Stimulated activated CD8-positive, alpha-beta memory T cell treated with anti-CD3 and anti-CD28 coated beads, Interleukin-4, amount 100 ng/mL, for 1 hour (primary cell): ENCODE measurements at places on chromosomes 6 and 20.

DNA sequence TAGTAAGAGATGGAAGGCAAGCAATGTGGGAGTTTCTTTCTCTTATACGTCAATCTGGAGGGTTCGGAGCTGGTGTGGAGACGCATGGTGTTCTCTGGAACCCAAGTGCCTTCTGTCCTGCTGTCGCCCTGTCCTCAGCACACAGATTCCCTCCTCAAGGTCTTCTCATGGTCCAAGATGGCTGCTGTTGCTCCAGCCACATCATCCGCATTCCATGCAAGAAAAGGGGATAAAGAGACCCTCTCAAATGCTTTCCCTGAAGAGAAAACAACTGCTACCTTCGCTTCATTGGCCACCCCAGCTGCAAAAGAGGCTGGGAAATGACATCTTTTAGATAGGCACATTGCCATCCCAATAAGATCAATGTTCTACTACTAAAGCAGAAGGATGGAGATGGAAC is 151.2 kb downstream of the ANKRD60 start:
- no peak for DNase-seq

DNA sequence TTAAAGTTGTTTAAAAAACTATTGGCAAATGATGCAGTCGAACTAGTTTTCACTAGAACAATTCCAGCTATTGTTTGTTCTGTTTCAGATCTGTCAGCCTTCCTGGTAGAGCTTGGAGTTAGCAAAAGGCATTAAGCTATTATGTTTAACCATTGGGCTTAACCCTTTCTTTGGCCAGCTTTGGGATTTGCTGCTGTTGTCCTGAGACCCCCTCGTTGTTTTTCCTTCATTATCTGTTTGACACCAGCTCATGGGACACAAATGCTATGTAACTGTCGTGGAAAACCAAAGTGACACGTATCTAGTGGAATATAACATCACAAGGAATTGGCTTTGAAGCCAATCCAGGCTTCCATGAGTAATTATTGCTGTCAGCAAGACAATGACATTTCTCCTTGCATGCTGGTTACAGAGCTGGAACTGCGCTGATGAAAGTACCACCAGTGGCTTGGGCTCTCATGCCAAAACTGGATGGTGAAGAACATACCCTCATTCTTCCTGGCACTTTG is 96.0 kb downstream of the EYA2 start:
- no peak for DNase-seq

DNA sequence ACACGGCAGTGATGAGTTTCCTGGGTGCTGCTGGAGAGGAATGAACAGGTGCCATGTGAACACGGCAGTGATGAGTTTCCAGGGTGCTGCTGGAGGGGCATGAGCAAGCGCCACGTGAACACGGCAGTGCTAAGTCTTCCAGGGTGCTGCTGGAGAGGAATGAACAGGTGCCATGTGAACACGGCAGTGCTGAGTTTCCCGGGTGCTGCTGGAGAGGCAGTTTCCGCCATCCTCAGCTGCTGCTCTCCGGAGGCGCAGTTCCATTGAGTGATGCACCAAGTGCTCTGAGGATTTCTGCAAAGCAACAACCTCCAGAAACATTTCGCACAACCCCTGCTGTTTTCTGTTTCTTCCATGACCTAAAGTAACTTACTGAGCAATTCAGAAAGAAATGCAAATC is 155.4 kb downstream of the SMOC2 start:
- no peak for DNase-seq

DNA sequence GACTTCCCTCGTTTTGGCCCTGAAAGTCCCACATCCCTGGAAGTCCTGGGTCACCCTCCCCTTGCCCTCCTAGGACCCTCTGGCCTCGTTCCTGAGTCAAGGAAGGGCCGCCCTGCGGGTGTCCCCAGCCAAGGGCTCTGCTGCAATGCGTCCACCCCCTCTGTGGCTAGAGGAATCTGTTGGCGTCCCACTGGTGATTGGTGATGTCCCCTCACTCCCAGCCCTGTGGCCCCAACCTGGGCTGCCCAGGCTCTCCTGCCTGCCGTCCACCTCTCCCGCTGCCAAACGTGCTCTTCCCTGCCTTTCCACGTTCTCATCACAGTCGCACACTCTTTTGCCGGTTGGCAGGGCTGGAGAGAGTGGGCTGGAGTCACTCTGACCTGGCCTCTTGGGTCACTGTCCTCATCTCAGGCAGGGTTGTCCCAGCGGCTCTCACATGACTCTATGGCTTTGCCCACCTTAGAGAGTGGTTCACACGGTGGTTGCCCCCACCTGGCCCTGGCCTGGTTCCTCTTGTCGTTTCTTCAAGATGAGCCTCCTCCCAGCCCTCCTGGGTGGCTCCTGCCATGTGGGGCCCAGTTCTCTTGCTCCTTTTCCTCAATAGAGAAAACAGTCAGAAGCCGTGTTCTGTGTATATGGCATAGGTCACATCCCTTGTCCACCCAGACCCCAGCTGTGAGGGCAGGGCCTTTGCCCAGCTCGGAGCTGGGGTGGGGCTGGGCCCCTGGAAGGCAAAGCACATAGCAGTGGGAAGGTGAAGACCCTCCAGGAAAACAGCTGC is 100.9 kb downstream of the TMEM242 start:
- no peak for DNase-seq

DNA sequence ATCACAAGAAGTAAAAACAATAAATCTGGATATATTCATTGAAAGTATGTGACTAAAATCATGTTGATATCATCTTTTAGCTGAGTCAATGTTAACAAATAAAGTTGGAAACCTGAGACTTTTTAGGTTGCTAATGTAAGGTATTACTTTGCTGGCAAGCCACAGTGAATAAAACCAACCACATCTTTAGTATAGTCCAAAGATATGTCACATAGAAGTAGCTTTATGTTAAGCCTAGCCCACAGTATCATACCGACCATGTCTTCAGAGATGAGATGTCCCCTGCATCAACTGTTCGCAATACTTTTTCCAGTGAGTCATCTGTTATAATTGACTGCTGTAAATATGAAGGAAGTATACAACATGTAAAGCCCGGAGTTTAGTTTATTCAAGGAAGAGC is 107.6 kb upstream of the MCHR2 start:
- DNase-seq: no peak

- no peak for DNase-seq
These were observed 13.0 kb downstream of the CFAP61 start for GRCh38 chr20:20065361-20065760.

GRCh38 chr20:41314386-41314785 is 3.1 kb downstream of the ZHX3 start:
- no peak for DNase-seq

DNA sequence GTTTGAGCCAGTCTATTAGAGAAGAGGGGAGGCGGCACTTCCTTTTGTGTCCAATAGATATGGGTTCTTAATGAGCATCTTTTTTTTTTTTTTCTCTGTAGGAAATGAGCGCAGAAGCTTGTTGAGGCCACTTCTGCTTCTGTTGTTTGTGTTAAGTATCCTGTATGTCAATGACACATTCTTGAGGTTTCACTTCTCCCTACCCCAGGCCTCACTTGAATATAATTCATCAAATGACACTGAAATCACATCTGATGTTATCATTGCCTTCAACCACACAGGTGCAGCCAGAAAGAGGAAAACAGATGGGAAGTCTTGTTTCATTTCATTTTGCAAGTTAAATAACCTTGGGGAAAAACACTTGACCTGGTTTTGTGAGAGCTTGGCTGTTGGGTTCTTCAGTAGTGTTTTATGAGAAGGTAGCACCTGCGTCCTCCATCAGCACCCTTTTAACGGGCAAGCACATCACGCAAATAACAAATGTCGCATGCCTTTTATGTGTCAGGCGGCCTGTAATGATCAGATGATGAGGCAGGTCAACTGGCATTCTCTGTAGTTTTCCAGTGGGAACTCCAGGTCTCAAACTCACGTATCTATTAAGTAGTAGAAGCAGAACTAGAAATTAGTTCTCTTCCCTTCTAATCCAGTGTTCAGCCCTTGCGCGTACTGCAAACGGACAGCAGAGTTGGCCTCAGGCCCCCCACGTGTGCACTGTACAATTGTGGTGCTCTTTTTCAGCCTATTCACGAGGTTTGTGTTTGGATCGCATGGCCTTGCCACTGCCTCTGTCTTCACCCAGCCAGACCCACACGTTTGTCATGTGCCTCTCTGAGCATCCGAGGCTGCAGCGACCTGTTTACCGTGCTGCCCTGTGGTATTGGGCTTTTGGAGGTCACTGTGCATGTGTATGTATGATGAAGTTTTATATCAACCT is 23.5 kb downstream of the PLEKHG1 start:
- no peak for DNase-seq

- no peak for DNase-seq
These were observed 19.9 kb downstream of the TCFL5 start for GRCh38 chr20:62841705-62842212.

DNA sequence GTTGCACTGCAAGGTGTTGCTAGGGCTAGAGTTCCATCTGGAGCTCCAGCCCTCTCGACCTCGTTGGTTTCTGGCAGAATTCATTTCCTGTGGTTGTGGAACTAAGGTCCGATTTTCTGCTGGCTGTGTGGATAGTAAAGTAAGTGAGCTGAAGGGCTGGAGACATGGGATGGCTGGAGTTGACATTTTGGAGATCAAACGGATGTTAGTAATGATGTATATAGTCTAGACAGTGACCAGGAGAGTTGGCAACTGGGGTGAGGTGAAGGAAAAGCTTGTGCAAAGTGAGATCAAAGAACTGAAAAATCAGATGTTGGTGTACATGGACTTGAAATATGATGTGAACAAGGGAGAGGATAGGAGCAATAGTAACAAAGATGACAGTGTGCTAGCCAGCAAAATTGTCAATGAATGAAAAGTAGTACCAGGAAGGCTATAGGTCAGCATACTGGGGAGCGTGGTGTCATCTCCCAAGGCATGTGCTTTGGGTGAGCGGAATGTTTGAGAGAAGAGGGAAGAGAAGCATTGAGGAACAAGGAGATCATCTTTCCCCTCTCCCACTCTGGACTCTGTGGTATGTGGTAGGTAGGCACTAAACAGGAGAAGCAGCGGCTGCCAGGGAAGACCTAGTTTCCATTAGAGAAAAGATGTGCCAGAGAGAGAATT is 7.8 kb downstream of the QRSL1 start:
- DNase-seq: no peak

- no peak for DNase-seq
These were observed 162.5 kb downstream of the TRMT11 start for GRCh38 chr6:126148853-126149252.

GRCh38 chr6:121730616-121731015 is 295.2 kb downstream of the GJA1 start:
- DNase-seq: no peak

DNA sequence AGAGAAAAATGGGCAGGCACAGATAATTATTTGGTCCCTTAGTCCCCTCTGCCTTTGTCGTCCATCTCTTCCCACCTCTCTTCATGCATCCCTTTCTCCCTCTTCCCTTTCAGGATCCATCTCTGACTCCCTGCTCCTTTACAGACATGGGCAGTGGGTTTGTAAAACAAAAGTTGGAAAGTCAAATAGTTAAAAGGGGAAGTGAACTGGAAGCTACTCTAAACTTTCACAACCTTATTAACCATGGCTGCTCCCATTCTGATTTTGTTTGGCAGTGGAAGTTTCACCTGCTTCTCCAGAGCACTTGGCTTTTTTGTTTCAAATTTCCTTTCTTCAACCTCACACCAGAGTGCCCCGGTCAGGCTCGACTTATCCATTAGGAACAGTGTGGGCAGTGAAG is 1.2 kb downstream of the HLA-DQA2 start:
- no peak for DNase-seq

GRCh38 chr20:53502820-53503219 is 90.8 kb downstream of the ZNF217 start:
- DNase-seq: no peak

- no peak for DNase-seq
These were observed 39.9 kb upstream of the SIRT5 start for GRCh38 chr6:13534536-13534935.

DNA sequence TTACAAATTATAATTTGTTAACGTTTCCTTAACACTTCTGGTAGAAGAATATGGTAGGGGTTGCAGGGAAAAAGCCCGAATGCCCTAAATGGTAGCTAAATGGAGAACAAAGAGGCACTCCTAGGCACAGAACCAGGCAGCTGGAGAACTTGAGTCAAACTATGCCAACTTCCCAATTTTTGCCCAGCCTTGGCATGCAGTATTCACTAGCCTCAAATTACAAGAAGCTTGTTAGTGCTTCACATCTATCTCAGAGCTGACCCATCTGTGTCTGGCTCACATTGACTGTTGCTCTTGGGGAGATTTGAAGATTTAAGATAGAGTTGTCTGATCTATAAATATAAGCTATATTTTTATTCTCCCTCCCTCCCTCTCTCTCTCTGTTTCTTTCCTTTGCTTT is 19.4 kb upstream of the LRFN2 start:
- no peak for DNase-seq

GRCh38 chr6:71396410-71396801 is 107.8 kb downstream of the OGFRL1 start:
- DNase-seq: no peak

DNA sequence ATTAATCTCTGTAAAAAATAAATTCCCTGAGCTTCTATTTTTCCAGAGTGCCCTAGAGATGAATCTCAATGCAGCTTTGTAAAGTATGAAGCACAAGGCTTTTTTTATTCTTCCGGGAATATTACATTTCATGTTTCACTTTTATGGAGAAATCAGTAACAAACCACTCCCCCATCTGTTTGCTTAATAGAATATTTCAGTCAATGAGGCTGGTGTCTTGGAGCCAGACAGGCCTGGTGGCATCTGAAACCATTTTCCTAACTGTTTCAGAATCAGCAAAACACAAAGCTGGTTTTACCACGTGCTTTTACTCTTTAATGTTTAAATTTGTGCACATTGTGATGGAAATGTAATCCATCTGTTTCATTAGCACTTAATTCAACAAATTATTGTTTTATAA is 400.8 kb upstream of the HSF2 start:
- no peak for DNase-seq

DNA sequence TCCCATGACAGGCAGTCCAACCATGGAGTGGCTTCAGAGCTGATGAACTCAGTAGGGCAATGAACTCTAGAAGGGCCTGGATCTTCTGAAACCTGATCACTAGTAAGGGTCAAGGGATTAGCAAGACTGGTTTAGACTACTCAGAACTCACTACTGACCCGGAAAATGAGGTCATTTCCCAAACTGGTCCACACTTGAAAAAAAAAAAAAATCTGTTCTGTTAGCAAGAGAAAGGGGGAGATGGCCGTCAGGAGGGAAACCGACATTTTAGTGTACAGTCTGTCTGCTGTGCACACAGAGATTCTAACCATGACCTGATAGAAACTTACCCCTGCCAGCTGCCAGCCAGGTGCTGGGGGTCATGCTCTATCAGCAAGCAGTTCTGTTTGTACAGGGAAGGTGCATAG is 262.4 kb upstream of the AGPAT4 start:
- DNase-seq: no peak
